Activated CD4-positive, alpha-beta T cell treated with anti-CD3 and anti-CD28 coated beads for 36 hours (primary cell): ENCODE measurements at places on chromosomes 12 and 14. TPM values are rescaled to one million over a fixed set of nuclear protein-coding genes. Genes with fewer than 3 reads are reported as not detected.

DNA sequence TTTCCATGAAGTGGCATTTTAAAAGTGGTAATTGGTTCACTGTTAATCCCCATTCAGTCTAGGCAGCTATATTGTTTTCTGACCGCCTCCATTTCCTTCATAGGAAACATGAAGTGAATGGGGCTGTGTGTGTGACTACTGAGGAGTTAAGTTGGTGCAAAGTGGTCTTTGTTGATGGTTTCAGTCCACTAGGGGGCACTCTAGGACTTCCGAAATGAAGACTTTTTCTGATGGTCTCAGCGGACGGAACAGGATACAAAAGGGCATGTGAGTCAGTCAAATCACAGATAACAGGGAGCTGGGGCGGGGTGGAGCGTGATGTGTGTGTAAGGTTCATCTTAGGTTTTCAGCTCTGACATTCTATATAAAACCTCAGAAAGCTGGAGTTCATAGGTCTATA is 240.1 kb upstream of the OR4E1 start:
- peak; percentile 83 for DNase-seq

GRCh38 chr12:24228371-24228770 is 278.9 kb upstream of the SOX5 start:
- DNase-seq: no peak

GRCh38 chr14:63960926-63961567 is 108.2 kb downstream of the SYNE2 start:
- DNase-seq: no peak

DNA sequence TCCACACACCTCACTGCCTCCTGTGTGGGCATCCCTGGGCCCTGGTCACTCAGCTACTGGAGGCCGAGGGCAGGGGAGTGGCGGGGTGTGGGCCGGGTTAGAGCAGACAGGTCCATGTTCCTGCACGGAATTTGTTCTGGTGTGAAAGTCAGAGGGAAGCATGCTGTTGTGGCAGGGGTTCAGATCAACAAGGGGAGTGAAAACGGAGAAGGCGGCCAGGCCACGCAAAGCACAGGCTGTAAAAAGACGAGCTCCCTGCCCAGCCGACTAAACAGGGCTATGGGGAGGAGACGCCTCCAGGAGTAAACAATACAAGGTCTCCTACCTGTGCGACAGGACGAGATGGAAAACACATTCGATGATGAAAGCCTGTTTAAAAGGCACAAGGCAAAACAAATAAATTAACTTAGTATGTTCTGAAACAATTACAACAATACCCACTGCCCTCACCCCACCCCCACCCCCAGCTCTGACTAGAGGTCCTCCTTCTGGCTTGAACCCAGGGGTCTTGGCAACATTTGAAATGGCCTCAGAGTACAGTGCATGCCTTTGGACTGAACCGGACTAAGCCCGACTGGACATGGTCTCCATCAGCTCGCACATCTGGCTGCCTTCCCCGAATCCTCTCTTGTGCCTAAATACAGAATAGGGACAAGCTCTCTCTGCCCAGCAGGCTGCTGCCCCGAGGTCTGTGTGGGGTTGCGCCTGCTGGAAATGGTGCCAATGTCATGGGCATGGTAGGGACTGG is 274.9 kb upstream of the DIO3 start:
- no peak for DNase-seq

GPR137C gene
- 0.14 TPM for total RNA-seq

GRCh38 chr12:95721320-95721719 is 69.2 kb downstream of the NTN4 start:
- DNase-seq: no peak

DNA sequence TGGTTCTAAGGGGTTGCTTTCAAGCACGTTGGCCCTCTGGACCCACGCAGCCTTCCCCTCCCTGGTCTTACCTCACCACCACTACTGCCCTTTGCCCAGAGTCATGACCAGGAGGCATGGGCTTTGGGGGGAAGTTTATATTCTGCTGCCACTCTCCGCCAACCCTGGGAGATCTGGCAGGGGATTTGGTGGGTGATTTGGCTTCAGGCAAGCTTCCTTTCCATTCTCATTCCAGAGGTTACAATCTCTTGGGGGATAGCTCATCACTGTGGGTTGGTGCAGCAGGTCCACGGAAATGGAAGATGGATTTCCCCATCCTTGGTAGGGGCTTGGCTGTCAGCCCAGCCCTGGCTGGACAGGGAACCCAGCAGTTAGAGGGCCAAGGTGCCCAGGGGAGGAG is 6.3 kb downstream of the PAH start:
- no peak for DNase-seq

GRCh38 chr14:105248368-105249181 is at the start of gene BTBD6:
Gene BTBD6 (plus strand): TSS chr14:105248533. CDS start chr14:105248712, 179 bp downstream.
- DNase-seq: peak; percentile 93
